ENCODE measurements at places on chromosomes 2 and 18. TPM values are rescaled to one million over a fixed set of nuclear protein-coding genes. Genes with fewer than 3 reads are reported as not detected.

- peak; percentile 59 for DNase-seq
These were observed 75.9 kb downstream of the ITGB1BP1 start for GRCh38 chr2:9347411-9347881.

DNA sequence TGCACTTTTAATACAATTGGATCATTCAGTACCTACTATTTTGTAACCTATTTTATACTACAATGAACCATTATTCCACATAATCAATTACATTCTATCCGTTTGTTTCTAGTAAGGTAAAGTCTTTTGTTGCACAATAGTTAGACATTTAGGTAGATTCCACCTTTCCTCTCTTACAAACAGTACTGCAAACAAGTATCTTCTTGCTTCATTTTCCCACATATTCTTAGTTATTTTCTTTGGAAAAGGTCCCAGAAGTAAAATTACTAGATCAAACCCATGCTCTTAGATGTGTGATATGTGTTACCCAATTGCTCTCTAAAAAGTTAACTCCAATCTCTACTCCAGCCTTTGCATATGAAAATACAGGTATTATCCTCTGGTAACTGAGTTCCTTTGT is 49.6 kb downstream of the SPIRE1 start:
- no peak for DNase-seq

- DNase-seq: no peak
These were observed 144.9 kb upstream of the PKDCC start for GRCh38 chr2:41902897-41903296.

DNA sequence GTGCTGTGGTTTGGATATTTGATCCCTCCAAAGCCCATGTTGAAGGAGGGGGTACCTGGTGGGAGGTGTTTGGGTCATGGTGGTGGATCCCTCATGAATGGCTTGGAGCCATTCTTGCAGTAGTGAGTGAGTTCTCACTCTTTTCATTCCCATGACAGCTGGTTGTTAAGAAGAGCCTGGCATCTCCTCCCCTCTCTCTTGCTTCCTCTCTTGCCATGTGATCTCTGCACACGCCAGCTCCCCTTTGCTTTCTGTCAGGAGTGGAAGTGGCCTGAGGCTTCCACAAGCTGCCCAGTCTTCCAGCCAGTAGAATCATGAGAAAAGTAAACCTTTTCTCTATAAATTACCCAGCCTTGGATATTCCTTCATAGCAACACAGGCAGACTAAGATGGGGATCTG is 8.6 kb downstream of the ADD2 start:
- DNase-seq: no peak

- no peak for DNase-seq
These were observed 83.2 kb downstream of the LTBP1 start for GRCh38 chr2:33029926-33030325.

- no peak for DNase-seq
These were observed 175.8 kb upstream of the TCF4 start for GRCh38 chr18:55763805-55764204.

GRCh38 chr2:98936353-98937351 is 627 bp upstream of the CRACDL start:
- no peak for DNase-seq

GRCh38 chr2:119598596-119599263 is 54.5 kb downstream of the CFAP221 start:
- DNase-seq: no peak

GRCh38 chr18:52341608-52342381 is 1.8 kb downstream of the DCC start:
- DNase-seq: no peak

DNA sequence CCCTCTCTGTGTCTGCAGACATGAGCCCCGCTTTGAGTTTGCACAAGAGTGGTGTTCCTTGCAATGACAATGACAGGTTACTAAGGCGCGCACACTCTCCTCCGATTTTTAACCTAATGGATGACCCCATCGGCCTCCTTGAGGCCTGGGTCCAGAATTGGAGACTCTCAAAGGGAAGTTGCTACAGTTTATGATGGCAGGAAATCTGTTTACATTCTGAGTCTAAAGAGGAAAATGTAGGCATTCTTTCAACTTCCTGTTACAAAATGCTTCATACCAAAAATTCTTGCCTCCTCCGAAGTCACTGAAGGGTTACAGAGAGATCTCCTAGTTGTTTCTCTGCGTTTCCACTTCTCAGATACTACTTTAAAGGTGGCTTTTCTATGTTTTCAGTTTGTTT is 225.3 kb upstream of the AGAP1 start:
- DNase-seq: no peak

- no peak for DNase-seq
These were observed 86.0 kb downstream of the RHOB start for GRCh38 chr2:20532634-20533437.

The HAAO gene
- total RNA-seq: 60.4 TPM

All from Peyer's patch (tissue), 4 donors.